ENCODE measurements at places on chromosomes 5 and 9.

DNA sequence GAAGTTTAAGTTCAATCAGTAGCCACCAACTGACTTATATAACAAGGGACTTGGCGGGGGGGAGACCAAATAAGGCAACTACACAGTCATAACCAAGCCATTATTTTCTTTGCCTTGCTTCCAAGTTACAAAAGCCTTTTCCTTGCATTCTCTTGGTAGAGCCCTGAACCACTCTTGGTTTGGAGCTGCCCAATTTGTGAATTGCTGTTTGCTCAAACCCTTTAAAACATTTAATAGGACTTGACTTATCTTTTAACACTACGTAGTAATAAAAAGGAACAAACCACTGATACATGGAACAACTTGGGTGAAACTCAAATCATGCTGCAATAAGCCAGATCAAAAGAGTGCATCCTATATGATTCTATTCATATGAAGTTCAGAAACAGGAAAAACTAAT, 31.7 kb upstream of the MSH3 start:
- DNase-seq = no peak

- no peak for DNase-seq
Observed at GRCh38 chr5:176742246-176743105, 67.9 kb upstream of the UNC5A start.

DNA sequence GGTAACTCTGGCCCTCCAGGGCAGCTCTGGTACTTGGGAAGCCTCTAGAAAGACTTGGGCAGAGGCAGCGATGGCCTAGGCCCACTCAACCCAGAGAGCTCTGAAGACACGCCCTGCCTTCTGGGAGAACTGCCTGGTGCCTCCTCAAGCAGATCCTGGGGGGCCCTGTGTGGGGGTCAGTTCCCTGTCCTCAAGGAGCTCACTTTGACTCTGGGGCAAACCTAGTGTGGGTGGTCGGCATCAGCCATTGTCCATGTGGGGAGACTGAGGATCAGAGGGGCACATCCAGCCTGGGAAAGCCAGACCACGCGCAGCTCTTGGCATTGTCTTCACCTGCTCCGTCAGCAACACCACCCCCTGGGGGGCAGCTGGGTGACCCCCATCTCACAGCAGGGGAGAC, 28.0 kb downstream of the ABO start:
- DNase-seq = no peak

GRCh38 chr5:154244476-154244875, 53.9 kb downstream of the GALNT10 start:
- DNase-seq = no peak

- no peak for DNase-seq
Observed at GRCh38 chr5:96538808-96539250, 105.8 kb upstream of the PCSK1 start.

GRCh38 chr5:155053501-155053900, 39.9 kb downstream of the KIF4B start:
- no peak for DNase-seq

All from activated naive CD4-positive, alpha-beta T cell treated with Interleukin-2 at 50 U/mL for 16 hours (primary cell).